Renal cortical epithelial cell (primary cell): ENCODE measurements at places on chromosomes 5 and 9. TPM values are rescaled to one million over a fixed set of nuclear protein-coding genes. Genes with fewer than 3 reads are reported as not detected.

Gene IRX2
- 6.1 and 20.5 TPM in 2 replicates for total RNA-seq

GRCh38 chr5:154767576-154767975 lies 12.4 kb downstream of the LARP1 start:
- no peak for DNase-seq

Gene DBH
- total RNA-seq, result not detected in 2 replicates

- DNase-seq, result no peak
Observed at GRCh38 chr9:114124138-114124537, 25.0 kb upstream of the KIF12 start.

DNA sequence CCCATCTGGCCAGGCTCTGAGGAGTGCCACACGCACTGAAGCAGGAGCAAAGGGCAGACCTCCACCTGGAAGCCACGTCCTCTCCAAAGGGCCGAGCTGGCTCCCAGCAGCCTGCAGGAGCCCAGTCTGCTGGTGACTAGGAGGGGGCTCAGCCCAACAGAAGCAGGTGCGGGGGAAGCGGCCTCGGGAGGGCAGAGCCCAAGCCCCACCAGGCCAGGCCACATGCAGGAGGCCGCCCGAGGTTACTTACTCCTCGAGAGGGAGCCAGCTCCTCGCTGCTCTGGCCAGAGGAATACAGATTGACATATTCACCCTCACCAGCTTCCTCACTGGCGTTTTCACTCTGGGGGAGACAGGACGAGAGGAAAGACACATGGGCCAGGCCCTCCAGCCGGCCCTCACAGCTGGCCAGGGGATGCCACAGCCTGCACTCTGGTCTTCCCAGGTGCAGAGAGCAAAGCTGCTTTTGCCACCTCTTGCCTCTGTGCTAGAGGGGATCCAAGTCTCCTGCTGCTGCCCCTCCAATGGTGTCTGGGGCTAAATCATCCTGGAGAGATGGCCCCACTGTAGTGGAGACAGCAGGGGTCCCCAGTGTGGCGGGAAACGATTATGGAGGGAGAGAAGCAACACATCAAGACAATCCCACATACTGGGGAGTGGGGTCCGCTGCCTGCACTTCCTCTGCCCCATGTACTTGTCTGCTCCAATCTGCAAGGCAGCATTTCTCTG lies 58.6 kb downstream of the PRRT1B start:
- no peak for DNase-seq

Gene COX7C
- total RNA-seq, result 356 and 409 TPM in 2 replicates

- DNase-seq, result no peak
Observed at GRCh38 chr5:159155960-159156359, 53.4 kb downstream of the RNF145 start.

DNA sequence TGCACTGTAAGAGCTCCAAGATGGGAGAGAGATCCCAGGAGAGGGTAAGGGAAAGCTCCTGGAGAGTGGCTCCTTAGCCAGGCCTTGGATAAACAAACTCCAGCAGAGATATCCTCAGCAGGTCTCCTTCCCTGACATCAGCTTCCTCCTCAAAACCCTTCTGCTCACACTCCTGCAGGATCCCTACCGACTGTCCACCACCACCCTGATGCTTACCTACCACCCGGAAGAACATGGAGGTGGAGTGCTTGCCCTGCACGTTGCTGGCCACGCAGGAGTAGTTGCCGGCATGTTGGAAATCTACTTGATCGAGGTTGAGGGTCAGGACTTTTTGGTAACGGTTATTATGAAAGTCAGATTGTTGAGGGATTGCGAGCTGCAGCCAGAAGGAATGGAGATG lies 9.3 kb downstream of the CSF1R start:
- no peak for DNase-seq

DNA sequence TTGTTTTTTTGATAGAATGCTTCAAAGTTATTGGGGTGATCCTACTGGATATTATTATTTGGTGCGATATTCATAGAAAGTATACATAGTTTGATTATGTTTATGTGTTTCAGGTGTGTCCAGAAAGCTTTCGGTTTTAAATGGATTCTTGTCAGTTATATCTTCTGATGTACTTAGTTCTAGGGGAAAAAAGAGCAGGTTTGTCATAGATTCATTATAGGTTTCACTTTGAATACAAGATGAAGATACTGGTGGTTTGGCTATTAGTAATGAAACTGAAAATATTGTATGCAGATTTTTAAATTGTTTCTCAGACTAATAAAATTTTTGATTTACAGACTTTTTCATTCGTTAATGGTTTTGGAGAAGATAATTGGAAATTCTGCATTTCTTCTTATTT lies 98.9 kb downstream of the MAN2A1 start:
- DNase-seq, result no peak

Gene CTNNAL1
- 154 and 242 TPM in 2 replicates for total RNA-seq

- peak; percentile 42 for DNase-seq
Observed at GRCh38 chr9:14652729-14653377, 40.4 kb downstream of the ZDHHC21 start.

- no peak for DNase-seq
Observed at GRCh38 chr5:142117579-142118151, 9.1 kb downstream of the NDFIP1 start.

Gene MYMK
- total RNA-seq, result not detected in 2 replicates

GRCh38 chr9:119898316-119898715 lies 529.1 kb upstream of the BRINP1 start:
- no peak for DNase-seq

Gene PLPP7
- total RNA-seq, result 8.0 and 9.9 TPM in 2 replicates

- no peak for DNase-seq
Observed at GRCh38 chr5:14930486-14930885, 58.9 kb upstream of the ANKH start.

Gene SLC6A19
- not detected in 2 replicates for total RNA-seq

GRCh38 chr5:56457887-56458812 lies 225.0 kb upstream of the ANKRD55 start:
- no peak for DNase-seq

GRCh38 chr9:38082446-38083287 lies 13.6 kb upstream of the SHB start:
- no peak for DNase-seq

GRCh38 chr9:91868732-91869391 lies 81.2 kb downstream of the ROR2 start:
- DNase-seq, result no peak

GRCh38 chr5:81837667-81838306 lies 86.9 kb upstream of the SSBP2 start:
- no peak for DNase-seq

Gene SAXO1
- under 0.01 TPM in 1 of 2 replicates, not detected in the other for total RNA-seq

DNA sequence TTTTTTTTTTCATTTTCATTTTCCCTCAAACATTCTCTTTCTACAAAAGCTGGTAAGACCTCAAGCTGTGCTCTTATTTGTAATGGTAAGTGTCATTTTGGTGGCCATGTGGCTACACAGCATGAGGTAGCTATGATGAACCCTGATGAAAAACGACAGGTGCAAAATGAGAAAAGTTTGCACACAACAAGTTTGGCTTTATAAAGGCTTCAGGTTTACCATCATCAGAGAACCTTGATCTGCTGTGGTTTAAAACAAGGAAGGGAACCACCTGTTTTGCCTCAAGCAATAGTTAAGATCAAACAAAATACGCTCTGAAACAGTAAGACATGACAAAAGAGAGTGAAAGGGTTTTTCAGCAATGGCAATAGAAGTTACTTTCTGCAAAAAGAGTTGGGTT lies 1124.6 kb upstream of the ACO1 start:
- no peak for DNase-seq

Gene IL7R
- 0.05 and 4.9 TPM in 2 replicates for total RNA-seq

DNA sequence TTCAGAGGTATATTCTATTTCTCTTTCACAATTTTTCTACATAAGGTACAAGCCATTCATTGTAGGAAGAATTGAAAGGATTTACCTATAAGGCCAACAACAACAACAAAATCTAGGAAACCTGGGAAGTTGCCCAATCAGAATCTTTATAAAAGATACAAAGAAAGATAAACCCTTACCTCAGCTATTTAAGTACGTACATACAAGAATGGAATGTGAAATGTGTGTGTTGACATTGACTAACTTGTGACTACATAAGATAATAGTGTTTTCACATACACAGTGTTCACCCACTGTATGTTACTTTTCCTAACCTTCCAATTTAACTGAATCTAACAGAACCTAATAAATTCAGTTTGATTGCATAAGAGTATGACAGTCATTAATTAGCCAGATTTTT lies 154.1 kb downstream of the ADAMTS6 start:
- peak; percentile 8 for DNase-seq
